Right lobe of liver (tissue), 6 donors: ENCODE measurements at places on chromosomes 12 and 14. TPM values are rescaled to one million over a fixed set of nuclear protein-coding genes. Genes with fewer than 3 reads are reported as not detected.

DNA sequence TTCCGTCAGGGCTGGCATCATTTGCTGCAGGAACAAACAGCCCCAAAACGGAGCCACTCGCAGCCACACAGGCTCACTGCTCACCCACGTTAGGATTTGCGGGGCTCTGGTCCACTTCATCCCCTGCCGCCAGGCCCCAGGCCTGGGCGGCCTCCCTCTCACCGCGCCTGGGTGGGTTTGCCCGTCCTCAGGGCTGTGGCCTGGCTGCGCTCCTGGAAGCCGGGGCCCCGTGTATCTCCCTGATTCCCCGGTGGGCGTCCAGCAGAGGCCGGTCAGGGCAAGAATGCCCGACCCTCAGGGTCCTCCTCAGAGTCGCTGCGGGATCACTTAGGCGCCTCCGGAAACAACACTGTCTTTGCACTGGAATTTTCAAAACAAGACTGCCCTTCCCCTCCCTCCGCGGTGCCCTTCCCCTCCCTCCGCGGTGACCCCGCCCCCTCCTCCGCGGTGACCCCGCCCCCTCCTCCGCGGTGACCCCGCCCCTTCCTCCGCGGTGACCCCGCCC is 15.7 kb upstream of the FBRSL1 start:
- peak; percentile 55 for DNase-seq

Gene ARG2
- 1.7 TPM for total RNA-seq

Gene GALNT8
- 0.11 TPM for total RNA-seq

DNA sequence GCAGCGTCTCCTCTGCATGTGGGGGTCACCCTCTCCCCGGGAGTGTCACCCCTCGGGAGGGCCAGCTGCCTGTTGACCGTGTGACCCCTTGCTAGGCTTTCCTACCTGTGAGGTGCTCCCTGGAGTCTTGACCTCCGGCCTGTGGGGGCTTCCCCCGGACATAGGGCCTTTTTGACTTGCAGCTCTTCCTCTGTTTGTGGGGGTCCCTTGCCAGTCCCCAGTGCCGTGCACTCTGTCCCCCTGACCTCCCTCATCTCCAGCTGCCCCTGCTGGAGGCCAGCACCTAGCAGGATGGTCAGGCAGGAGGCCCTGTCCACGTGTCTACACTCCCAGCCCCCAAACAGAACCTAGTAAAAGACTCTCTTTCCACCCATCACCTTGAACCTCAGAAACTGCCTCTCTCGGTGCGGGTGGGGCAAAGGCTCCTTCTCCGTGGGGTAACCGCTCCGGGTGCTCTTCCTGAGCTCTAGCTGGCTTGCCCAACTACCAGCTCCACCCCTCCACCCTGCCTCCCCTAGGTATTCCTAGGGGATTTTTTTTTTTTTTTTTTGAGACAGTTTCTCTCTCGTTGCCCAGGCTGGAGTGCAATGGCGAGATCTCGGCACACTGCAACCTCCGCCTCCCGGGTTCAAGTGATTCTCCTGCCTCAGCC is 810 bp downstream of the AACS start:
- no peak for DNase-seq

GRCh38 chr14:39034481-39035296 is 68.3 kb downstream of the SEC23A start:
- DNase-seq: no peak

Gene ADCY4
- total RNA-seq: 3.5 TPM

- DNase-seq: no peak
Measured at GRCh38 chr12:43294916-43295315, 257.1 kb downstream of the ADAMTS20 start.

Gene SOAT2
- total RNA-seq: 0.93 TPM

- DNase-seq: no peak
Measured at GRCh38 chr12:42221726-42222125, 16.3 kb downstream of the YAF2 start.
